Pulmonary artery endothelial cell (primary cell): ENCODE measurements at places on chromosomes 7 and 10. TPM values are rescaled to one million over a fixed set of nuclear protein-coding genes. Genes with fewer than 3 reads are reported as not detected.

GRCh38 chr7:47621347-47621746, 39.4 kb upstream of the TNS3 start:
- DNase-seq, result no peak

DNA sequence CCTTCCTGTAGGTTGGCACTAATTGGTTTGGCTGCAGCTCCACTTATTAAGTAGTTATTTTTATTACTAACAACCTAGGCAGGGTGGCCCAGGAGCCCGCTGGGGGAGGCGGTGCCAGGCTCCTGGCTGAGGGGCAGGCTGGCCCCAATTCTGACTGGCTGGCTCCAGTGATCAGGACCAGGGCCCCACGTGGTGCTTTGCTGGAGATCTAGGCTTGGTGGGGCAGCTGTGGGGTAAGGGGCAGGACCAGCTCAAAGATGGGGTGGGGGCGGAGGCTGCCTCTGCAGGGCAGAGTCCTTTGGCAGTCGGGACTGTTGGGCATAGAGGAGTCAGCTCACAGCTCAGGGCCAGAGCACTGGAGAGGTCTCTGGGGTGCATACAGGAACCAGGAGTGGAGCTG, 2.4 kb downstream of the ASL start:
- DNase-seq, result no peak

DNA sequence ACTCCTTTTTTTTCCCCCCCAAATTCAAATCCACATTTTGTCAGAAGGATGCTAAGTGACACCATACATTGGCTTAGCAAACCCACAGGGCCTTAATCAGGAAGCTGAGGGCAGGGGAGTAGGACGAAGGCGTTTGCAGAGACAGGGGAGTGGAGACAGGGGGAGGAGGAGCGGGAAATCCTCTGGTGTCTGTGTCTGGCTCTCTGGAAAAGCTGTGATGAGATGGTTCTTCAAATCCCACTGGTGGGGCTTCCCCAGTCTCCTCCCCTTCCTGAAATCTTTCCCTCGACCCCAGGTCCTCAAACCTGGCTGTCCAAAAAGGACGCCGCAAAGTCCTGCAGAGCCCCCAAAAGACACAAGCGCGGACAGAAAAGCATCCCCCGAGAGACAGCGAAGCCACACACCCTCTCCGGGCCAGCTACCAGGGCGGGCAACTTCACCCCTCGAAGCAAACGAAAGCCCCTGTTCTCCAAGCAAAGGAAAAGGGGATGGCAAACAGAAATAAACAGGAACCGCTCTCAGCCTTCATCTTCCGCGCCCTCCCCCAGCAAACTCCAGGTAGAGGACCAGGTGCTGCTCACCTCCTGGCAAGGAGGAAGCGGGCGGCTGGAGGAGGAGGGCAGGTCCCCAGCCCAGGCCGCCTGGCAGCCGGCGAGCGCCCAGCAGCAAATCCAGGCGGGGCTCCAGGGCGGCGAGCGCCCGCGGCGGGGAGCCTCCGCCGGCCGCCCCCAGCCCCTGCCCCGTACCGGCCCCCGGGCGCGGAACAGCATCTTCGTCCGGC, 520 bp downstream of the ELAPOR2 start:
- DNase-seq, result no peak

GRCh38 chr10:109665321-109665720, 258.0 kb downstream of the XPNPEP1 start:
- no peak for DNase-seq

- no peak for DNase-seq
Observed at GRCh38 chr7:74134117-74134620, 40.0 kb upstream of the EIF4H start.

- no peak for DNase-seq
Observed at GRCh38 chr10:16429539-16429938, 7.3 kb upstream of the PTER start.

Gene GRM8
- total RNA-seq, result under 0.01 and 0.21 TPM in 2 replicates

Gene CALD1
- total RNA-seq, result 275 and 308 TPM in 2 replicates

Gene CCZ1B
- total RNA-seq, result 57.1 and 60.9 TPM in 2 replicates
